Dorsolateral prefrontal cortex (tissue), 122 donors: ENCODE measurements at places on chromosomes 16 and 17. TPM values are rescaled to one million over a fixed set of nuclear protein-coding genes. Genes with fewer than 3 reads are reported as not detected.

GRCh38 chr17:17565471-17566339, 25.8 kb downstream of the PEMT start:
- DNase-seq: no peak

Gene MMP25
- total RNA-seq: 3.7 TPM

DNA sequence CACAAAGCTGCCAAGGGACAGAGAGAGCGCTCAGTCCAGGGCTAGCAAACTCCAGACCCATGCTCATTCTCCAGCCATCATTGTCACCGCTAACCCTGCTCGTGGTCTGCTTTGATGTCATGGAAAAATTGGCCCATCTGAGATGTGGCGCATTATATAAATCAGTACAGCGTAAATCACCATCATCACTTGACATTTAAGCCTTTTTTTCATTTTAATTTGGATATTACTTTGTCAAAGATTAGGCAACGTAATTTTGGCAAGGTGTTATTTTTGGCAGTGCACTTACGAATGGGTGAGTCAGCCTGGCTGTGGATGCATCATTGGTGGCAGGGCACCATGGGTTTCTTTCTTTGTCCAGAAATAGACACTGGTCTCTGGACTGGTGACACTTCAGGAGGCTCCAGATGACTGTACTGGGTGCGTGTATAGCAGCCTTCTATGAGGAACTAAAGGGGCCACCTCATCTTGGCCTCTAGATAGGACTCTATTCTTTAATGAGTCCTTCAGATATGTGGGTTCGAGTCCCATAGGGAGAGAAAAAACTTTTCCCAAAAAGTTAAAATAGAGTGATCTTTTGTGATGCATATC, 166.3 kb downstream of the MSI2 start:
- DNase-seq: no peak

Gene DPEP3
- 0.30 TPM for total RNA-seq

Gene BCL6B
- total RNA-seq: 7.9 TPM

GRCh38 chr17:34542700-34543336, 36.6 kb upstream of the TMEM132E start:
- peak; percentile 31 for DNase-seq

GRCh38 chr16:4266372-4266771, 6.5 kb downstream of the TFAP4 start:
- no peak for DNase-seq

Gene PGS1
- total RNA-seq: 63.7 TPM

GRCh38 chr17:47252766-47253512, 688 bp upstream of the ITGB3 start:
- no peak for DNase-seq

DNA sequence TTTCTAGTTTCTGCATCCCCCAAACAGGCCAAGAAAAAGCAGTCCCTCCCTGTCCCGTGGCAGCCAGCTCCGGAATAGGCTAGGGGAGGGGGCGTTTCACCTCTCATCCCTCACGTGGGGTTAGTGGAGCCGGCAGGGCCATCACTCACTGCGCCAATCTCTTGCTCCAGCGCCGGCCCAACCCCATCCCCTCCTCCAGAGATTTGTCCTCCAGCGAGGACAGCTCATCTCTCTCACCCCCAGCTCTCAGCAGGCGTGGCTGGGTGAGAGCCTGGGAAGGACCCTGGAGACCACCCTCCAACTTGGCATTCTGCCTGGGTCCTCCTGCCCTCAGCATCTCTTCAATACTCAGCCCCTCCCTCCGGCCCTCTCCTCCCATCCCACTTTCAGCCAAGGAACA, 74.1 kb downstream of the TMEM132E start:
- DNase-seq: no peak

GRCh38 chr17:28747801-28748750, 4.3 kb downstream of the TRAF4 start:
- DNase-seq: no peak

DNA sequence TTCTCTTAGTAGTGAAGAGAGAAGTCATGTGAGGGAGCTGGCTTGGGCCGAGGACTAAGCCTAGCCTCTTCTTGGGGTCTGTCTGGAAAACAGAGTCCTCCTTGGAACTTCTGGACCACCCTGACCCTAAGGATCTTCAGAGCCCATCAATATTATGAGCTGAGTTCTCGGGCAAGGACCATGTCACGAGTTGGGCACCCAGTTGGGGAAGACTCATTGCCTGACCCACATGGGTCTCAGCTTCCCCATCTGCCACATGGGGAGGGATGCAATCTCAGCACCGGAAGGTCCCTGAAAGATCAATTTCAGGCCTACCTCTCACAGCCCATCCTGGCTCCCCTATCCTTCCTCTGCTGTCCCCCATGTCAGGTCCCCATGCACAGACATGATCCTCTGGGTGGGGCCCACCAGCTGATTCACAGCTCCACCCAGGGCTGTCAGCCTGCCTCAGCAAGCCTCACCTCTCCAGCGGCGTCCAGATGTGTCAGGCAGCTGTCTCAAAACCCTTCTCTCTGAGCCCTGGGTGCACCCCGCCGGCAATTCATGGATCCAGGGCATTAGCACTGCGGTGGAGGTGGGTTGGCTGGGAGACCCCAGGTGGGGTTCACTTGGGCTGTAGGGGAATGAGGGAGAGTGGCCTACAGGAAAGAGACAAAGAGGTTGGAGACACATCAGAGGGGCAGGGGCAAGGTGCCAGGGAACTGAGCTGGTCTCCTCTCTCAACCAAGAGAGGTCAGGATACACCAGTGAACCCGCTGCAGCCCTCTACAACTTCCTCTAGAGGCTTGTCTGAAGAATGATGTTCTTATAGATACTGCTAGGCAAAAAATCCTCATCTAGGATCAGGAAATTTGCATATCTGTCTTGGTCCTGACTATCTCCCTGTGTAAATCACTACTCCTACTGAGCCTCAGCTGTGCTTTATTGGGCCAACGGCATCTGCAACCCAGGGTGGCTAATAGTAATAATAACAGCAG, 1.8 kb downstream of the NLRP1 start:
- DNase-seq: no peak

Gene BIRC5
- total RNA-seq: 0.16 TPM

Gene TXNDC17
- 19.0 TPM for total RNA-seq

- no peak for DNase-seq
Observed at GRCh38 chr17:700504-701094, 14.0 kb downstream of the VPS53 start.

- no peak for DNase-seq
Observed at GRCh38 chr16:59356709-59357108, 622.6 kb upstream of the GOT2 start.

Gene AP1G1
- 127 TPM for total RNA-seq

GRCh38 chr16:74726716-74727115, 26.1 kb upstream of the MLKL start:
- no peak for DNase-seq
